ENCODE measurements at places on chromosomes 7 and 10.

GRCh38 chr10:58795560-58795959, 282.9 kb downstream of the BICC1 start:
- DNase-seq: no peak

GRCh38 chr10:101000915-101001658, 1.5 kb downstream of the LZTS2 start:
- no peak for DNase-seq

DNA sequence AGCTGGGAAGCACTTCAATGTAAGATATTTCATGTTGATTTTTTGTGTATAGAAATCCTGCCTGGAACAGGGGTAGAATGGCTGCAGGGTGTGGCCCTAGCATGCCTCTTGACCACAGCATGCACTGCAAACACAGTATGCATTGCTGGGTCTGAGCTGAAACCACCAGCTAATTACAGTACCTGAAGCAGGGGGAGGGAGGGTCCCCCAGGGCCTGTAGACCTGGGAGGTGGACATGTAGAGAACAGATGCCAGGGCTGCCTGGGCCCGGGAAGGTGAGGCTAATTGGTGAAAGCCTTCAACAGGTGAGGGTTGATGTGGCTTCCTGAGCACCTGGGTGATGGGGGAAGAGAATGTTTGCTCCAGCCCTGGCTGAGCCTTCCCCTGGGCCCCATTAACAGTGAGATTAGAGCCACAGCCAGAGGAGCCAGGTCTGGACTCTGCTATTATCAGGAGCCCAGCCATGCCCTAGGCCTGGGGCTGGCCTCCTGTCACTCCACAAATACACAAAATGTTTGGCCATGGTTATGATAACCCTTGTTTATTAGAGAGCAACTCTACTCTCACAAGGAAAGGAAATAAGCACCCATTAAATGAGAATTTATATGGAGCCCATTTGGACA, 83.3 kb downstream of the PLXNA4 start:
- DNase-seq: no peak

DNA sequence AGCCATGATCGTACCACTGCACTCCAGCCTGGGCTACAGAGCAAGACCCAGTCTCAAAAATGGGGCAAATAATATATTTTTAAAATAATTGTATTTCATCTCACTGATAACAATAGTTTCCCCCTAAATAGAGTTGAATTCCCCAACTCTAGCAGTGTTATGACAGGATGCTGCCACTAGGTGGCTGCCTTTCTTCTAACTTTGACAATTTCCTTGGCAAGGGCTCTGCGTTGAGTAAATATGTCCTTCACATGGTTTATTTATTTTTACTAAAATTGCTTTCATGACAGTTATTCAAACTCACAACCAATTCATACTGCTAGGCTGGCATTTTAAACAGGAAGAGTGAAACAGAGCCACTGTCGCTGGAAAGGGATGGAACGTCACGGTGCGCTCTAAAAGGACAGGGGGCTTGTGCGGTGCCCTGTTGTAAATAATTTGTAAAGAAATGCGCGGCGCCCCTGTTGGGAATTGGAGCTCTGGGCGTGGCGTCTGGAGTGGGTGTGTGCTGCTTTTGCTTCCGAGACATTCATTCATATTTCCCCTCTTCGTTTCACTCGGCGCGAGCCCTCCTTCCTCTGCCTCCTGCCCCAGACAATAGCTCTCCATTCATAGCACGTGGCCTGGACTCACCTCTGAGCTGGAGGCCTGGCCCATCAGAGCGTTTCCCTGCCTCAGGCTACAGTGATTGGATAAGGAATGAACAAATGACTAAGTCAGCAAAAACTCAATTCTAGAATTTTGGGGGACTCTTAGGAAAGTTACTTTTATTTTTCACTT, 20.5 kb upstream of the PITRM1 start:
- DNase-seq: peak; percentile 35

DNA sequence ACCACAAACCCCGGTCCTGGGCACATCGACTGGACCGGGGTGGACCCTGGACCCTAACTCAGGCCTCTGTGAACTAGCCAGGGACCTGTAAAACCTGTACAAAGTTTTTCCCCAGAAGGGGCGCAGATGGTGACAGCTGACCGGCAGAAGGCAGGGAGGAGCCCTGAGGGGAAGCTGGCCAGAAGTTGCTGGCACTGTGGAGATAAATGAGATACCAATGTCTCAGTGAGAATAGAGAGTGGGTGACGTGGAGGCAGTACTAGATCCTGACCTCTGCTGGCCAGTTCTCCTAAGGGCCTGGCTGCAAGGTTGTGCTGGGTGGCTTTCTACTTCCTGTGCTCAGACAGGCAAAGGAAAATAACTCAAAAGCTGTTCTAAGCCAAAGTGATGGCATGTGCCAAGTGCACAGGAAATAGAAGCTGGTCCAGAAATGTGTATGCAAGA, 10.6 kb upstream of the TSPAN14 start:
- peak; percentile 47 for DNase-seq

GRCh38 chr7:70091362-70091761, 493.1 kb downstream of the AUTS2 start:
- DNase-seq: no peak

DNA sequence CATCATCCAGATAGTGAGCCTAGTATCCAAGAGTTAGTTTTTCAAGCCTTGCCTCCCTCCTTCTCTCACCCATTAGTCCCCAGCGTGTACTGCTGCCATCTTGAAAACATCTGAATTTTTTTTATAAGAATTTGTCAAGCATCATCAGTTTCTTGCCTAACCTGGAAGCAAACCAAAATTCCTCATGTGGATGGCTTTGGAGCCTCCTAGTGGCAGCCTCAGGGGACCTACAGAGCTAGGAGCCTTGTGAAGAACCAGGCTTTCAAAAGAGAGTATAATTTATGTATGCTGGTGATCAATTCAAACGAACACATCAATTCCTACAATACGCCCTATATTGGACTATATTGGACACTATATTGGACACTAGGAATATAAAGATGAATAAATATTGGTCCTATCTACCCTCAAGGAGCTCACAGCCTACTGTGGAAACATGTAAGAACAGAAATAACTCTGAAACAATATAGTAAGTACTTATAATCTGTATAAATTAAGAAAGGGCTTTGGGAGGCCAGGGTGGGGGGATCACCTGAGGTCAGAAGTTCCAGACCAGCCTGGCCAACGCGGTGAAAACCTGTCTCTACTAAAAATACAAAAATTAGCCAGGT, 63.4 kb downstream of the HPSE2 start:
- peak; percentile 40 for DNase-seq

DNA sequence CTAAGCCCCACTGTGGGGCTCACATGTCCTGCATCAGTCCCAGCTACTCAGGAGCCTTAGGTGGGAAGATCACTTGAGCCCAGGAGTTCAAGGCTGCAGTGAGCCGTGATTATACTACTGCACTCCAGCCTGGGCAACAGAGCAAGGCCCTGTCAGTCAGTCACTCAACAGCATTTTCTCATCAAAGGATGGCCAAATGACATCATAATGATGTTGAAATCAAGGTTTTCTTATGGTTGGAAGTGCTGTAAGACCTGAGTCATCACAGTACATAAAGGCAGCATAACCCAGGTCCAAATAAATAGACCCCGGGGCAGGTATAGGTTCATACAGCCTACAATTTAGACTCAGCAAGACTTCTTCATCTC, 341.1 kb downstream of the PARD3 start:
- peak; percentile 3 for DNase-seq

- DNase-seq: peak; percentile 40
Observed at GRCh38 chr7:148838905-148839304, 45.2 kb downstream of the EZH2 start.

DNA sequence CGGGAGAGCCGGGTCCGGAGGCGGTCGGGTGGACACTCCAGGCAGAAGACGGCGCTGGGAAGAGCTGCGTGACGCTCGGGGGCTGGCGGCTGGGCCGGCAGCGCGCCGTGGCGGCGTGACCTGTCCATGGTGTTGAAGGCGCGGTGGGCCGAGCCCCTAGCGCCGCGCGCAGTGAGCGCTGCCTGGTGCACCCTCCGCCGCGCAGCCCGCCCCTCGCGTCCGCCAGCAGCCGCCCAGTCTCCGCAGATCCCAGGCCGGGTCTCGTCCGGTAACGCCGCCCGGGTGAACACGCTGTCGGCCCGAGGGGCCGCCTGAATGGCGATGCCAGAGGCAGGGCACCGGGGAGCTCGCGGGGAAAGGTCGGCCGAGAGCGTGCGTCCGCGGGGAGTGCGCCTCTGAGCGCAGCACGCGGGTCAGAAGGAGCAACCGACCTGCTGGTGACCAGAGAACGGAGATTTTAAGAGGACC, 657 bp upstream of the TMEM178B start:
- no peak for DNase-seq

DNA sequence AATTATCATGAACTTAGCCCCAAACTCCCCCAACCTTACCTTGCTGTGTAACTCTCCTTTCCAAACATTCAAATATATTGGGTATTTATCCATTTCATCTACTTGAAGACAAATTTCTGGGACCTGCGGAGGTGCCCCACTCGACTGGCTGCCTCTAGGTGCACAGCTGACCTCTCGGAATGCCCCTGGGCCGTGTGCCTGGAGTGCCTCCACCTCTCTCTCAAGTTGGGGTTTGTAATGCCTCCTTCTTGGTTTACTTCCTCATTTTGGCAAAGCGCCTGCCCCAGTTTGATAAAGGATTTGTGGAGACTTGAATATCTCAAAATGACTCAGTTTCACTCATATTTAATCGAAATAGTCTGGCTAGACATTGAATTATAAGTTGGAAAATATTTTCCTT, 16.6 kb downstream of the ZNF777 start:
- peak; percentile 42 for DNase-seq

- DNase-seq: peak; percentile 69
Observed at GRCh38 chr7:66627881-66628360, 760 bp upstream of the KCTD7 start.

DNA sequence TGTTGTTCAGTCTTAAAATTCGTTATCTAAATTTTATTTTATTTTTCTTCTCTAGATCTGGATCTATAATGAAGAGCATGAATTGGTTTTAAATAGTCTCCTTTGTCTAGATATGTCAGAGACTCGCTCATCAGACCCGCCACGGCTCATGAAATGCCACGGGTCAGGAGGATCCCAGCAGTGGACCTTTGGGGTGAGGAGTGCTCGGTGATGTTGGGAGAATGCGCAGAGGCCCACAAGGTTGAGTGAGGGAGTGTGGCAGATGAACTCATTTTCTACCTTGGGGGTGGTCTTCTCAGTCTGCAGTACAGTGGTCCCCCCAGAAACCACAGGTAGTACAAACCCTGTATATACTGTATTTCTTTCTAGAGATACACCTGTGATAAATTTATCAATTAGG, 95.3 kb downstream of the GALNT11 start:
- no peak for DNase-seq

DNA sequence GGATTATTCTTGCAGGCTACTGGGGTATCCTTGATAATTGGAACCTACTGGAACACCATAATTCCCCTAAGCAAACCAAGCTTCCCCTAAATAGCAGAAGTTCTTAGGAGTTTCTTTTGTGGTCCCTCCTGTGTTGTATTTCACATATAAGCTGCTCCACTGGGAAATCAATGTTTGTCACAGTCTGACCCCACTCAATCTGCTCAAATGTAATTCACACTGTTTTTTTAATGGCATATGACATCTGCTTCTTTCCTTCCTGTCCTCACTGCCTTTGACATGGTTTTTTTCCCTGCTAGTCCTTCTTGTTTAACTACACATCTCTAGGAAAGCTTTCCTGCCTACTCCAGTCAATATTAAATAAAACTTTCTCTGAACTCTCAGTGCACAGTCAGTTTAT, 1.8 kb upstream of the PTPRZ1 start:
- no peak for DNase-seq

GRCh38 chr10:112126172-112126571, 57.4 kb downstream of the GPAM start:
- DNase-seq: no peak

DNA sequence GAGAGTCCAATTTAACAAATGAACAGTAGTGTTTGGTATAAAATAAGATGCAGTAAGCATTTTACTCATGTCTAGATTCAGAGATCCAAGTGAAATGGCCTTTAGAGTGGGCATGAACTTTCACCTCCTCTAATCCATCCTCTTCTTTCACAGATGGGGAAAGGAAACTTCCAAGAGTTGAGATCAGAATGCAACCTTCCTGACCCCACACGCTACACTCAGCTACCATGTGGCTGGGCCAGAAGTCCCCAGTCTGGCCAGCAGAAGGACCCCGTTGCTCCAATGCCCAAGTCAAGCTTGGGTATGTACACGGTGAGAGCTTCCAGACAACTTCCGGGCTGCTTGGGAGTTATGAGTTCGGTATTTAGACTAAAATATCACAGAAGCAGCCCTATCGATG, 228.0 kb downstream of the ELMO1 start:
- DNase-seq: peak; percentile 16

- DNase-seq: no peak
Observed at GRCh38 chr10:10361301-10361885, 656.3 kb upstream of the CELF2 start.

GRCh38 chr7:50306494-50307367, 2.2 kb downstream of the IKZF1 start:
- peak; percentile 81 for DNase-seq

GRCh38 chr7:150356265-150356897, 12.2 kb upstream of the REPIN1 start:
- DNase-seq: peak; percentile 77

- no peak for DNase-seq
Observed at GRCh38 chr10:30834153-30834552, 197.5 kb downstream of the ZNF438 start.

DNA sequence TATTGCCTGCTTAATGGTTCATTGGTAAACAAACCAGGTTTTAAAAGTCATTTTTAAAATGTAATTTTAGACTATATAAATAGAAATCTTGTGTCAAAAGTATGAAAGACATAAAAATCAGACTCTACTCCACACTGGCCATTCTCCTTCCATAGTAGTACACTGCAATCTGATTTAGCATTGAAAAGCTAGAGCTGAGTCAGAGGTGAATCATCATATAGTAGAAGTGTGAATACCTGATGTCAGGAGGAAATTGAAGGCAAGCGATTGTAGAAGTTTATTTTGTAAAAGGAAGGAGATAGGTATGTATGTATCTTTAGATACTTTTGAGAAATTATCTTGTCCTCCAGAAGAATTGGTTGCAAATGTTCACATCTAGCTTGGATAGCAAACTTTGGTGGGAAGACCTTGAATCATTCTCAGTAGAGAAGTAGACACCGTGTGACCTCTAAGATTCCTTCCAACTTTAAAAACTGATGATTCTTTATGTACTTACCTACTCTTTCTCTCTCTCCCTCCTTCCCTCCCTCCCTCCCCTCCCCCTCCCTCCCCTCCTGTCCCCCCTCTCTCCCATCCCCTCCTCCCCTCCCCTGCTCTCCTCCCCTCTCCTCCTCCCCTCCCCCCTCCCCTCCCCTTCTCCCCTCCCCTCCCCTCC, 88.1 kb downstream of the BTAF1 start:
- DNase-seq: peak; percentile 28

DNA sequence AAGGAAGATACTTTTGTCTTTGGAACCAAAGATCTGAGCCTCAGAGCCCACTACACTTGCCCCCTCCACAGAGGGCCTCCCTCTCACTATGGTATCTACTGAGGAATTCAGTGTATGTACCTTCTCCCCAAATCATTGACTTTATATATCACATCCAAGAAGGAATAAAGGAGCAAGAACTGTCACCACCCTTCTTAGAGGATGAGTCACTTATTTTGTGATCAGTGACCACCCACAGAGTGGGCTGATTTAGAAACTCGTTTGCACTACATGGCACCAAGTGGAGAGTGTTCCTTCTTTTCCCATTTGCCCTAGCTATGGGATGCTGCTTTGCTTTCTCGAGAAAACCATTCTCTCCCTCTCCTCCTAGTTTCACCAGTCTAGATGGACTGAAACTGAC, 5.7 kb downstream of the TMEM243 start:
- no peak for DNase-seq

- DNase-seq: peak; percentile 60
Observed at GRCh38 chr10:96470116-96470743, 43.5 kb downstream of the TLL2 start.

GRCh38 chr7:99340659-99341058, 15.0 kb downstream of the ARPC1A start:
- no peak for DNase-seq
